ENCODE measurements at places on chromosomes 16 and 17.

DNA sequence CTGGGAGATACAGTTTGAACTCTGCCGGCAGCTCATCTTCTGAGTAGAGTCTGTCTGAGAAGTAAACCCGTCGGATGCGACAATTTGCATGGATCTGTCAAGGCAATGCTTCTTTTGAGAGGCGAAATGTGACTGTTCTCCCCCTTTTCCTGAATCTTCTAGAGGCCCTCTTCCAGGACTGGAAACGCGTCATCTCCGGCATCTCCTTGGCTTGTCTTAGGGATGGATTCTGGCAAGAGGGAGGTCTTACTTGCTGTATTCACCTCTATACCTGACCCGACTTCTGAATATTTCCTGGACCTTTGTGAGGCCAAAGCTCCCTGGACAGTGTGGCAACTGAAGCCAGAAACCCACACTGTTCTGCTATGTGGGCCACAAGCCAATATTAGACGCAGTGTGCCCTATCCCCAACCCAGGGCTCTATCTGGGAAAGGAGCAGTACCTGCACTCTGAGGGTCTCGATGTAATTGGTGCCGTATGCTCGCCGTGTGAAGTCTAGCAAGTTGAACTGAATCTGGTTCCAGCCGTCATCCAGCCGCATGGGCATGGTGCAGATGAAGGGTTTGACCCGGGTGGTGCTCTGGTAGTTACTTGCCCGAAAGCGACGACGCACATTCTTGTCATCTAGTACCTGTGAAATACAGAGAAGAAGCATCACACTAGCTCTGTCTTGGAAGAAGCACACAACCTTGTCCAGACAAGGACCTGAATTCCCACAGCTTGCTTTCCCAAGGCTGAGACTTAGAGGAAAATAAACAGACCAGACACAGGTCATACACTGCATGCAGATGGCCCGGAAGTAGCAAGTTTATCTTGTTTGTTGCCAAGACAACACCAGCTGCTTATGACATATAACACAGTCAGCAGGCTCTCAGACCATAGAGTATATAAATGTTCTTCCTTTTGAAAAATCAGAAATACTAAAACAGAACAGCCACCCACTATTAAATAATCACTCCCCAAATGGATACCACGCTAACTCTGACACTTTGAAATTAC is 14.1 kb downstream of the CFAP20 start:
- DNase-seq, result no peak

- DNase-seq, result no peak
Observed at GRCh38 chr17:56812901-56813388, 20.8 kb downstream of the C17orf67 start.

DNA sequence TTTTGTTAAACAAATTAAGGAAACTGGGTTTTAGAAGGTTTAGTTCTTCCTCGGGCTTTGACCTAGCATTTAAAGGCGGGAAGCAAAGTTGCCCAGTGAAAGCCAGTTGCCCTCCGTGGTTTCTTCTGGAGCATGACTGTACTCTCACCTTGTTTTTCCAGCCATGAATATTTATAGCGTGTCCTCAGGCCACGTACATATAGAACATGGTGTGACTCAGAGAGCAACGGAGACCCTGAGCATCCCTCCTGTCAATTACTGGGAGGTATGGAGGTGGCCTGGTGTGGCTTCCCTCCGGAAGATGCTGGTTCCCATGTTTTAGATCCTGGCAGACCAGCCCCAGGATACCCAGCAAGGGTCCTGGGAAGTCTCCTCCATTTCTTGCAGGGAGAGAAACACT is 48.4 kb downstream of the AKAP1 start:
- no peak for DNase-seq

GRCh38 chr16:62391134-62391533 is 354.9 kb upstream of the CDH8 start:
- DNase-seq, result no peak

DNA sequence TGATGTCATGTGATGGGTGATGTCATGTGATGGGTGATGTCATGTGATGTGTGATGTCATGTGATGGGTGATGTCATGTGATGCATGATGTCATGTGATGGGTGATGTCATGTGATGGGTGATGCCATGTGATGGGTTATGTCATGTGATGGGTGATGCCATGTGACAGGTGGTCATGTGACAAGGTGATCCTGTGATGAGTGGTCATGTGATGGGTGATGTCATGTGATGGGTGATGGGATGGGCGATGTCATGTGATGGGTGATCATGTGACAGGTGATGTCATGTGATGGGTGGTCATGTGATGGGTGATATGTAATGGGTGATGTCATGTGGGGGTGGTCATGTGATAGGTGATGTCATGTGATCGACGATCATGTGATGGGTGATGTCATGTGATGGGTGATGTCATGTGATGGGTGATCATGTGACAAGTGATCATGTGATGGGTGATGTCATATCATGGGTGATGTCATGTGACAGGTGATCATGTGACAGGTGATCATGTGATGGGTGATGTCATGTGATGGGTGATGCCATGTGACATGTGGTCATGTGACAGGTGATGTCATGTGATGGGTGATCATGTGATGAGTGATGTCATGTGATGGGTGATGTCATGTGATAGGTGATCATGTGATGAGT is 17.2 kb downstream of the CD300LB start:
- no peak for DNase-seq

- DNase-seq, result no peak
Observed at GRCh38 chr16:69709456-69710084, 16.8 kb downstream of the NQO1 start.

- DNase-seq, result no peak
Observed at GRCh38 chr16:8596581-8596980, 6.3 kb upstream of the TMEM114 start.

GRCh38 chr17:12348476-12348875 is 317.2 kb upstream of the MYOCD start:
- DNase-seq, result no peak

- no peak for DNase-seq
Observed at GRCh38 chr16:30619202-30619601, 9.0 kb upstream of the ZNF689 start.

DNA sequence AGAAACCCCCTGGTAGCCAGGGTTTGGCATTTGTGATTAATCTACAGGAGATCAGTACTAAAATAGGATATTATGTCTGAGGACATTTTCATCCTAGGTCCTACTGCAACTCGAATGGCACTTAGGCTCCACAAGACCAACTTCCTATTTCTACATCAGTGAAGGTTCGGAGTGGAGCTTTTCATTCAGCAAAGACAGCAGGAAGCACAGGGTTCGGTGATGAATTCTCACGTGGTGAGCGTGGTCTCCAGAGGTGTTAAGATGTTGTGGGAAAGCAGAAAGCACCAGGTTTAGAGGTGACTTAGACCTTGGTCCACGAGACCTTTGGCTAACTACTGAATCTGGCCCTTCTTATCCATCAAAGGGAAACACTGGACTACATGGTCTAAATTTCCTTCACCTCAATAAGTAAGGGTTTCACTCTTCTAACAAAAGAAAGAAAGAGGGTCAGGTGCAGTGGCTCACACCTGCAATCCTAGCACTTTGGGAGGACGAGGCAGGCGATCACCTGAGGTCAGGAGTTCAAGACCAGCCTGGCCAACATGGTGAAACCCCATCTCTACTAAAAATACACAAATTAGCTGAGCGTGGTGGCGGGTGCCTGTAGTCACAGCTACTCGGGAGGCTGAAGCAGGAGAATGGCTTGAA is 13.9 kb upstream of the HELZ start:
- no peak for DNase-seq

DNA sequence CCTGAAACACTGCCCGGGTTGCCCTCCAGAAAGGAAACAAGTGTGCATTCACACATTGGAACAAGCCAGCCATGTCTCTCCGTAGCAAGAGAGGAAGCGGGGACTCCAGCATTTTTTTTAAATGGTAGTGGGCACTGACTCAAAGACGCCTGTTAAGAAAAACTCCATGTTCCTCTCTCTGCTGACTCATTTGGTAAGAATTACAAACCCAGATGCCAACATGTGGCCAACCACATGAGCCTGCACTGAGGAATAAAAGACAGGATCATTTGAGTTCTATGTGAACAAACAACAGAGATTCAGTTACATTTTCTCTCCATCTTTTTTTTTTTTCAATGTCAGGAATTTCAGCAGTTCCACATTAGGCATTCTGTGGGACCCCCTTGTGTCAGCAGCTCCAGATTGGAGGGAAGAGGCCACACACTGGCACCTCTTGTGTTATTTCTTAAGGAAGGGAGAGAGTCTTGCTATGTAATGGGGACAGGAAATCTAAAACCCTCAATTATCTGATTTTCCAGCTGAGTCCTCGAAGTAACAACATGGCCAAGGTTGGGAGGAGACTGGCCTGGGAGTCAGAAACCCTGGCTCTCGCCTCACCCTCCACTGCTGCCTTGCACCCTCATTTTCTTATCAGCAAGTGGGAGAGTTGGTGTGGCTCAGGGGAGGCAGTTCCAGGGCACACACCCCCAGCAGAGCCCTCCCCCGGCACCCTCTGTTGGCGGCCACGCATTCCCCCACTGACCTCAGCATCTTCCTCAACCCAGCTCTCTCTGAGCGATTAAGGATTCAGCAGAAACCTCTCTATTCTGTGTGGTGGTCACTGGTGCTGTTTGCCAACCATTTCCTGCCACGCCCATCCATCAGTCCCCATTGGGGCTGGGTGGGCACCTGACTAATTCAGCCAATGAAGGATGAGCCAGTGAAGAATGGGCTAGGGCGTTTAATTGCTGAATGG is 173.0 kb downstream of the FOXL1 start:
- no peak for DNase-seq

DNA sequence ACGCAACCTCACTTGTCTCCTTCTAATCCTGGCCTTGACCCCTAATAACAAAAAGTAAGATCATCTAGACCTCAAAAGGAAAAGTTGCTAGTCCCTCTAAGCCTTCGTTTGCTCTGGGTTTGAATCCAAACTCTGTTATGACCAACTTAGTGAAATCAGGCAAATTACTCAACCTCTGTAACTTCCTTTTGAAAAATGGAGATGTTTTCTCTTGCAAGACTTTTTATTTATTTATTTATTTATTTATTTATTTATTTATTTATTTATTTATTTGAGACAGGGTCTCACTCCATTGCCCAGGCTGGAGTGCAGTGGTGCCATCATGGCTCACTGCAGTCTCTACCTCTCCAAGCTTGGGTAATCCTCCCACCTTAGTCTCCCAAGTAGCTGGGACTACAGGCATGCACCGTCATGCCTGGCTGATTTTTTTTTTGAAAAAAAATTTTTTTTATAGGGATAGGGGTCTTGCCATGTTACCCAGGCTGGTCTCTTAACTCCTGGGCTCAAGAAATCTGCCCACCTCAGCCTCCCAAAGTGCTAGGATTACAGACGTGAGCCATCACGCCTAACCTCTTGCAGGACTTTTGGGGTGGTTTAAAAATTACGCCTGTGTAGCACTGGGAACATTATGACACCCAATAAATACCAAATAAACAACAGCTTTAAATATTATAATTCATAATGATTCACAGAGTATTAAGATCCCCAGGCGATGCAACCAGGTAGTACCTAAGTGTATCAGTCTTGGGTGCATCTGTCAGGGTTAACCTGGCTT is 63.4 kb downstream of the PITPNC1 start:
- DNase-seq, result no peak

GRCh38 chr16:71669926-71670536 is 44.0 kb downstream of the MARVELD3 start:
- no peak for DNase-seq

GRCh38 chr16:84683691-84684591 is 15.9 kb upstream of the USP10 start:
- no peak for DNase-seq

GRCh38 chr17:45809499-45809898 is 25.4 kb downstream of the CRHR1 start:
- DNase-seq, result no peak

DNA sequence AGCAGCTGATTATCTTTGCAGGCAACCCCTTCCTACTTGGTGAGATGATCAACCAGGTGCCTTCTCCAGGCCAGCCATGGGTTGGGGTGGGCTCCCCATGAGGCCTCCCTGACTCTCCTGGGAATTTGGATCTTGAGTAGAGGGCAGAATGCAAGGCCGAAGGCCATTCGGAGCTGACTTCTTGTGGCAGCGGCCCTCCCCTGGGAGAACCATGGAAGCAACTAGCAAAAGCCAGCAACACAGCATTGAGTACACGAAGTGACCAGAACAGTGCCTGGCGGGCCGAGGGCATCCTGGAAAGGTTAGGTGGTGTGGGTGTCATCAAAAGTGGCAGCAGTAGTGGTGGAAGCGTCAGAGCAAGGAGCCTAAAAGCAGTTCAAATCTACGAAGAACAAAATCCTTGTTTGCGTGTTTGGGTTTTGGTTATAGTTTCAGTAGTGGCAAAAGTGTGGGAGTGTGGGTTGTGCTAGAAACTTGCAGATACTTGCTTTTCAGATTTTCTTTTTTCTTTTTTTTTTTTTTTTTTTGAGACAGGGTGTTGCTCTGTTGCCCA is 2.0 kb upstream of the ALDH3A1 start:
- no peak for DNase-seq

- DNase-seq, result no peak
Observed at GRCh38 chr17:17844500-17844899, 7.7 kb upstream of the SREBF1 start.

- DNase-seq, result no peak
Observed at GRCh38 chr16:78743556-78743955, 644.1 kb downstream of the WWOX start.

DNA sequence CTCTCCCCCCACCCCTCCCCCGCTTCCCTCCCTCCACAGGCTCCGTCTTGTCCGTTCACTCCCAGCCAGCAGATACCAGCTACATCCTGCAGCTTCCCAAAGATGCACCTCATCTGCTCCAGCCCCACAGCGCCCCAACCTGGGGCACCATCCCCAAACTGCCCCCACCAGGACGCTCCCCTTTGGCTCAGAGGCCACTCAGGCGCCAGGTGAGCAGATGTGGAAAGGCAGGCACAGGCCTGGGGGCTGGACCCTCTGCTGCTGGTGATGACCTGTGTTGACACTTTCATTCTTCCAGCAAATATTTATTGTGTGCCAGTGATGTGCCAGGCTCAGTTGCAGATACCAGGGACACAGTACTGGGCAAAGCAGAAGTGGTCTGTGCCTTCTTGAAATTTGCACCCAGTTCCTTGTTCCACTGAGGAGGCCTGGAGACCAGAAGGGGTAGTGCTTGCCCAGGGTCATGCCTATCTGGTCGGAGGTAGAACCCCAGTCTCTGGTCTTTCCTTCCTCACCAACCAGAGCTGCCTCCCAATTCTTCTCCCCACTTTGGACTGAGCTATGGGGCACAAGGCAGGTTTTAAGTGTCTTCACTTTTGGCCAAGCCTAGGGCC is 10.3 kb upstream of the ABCC3 start:
- DNase-seq, result no peak

- DNase-seq, result no peak
Observed at GRCh38 chr17:72193391-72194106, 72.7 kb downstream of the SOX9 start.

- DNase-seq, result no peak
Observed at GRCh38 chr17:1244606-1245012, 25.6 kb upstream of the BHLHA9 start.

Data from stimulated activated CD8-positive, alpha-beta memory T cell treated with anti-CD3 and anti-CD28 coated beads, Interleukin-4, amount 100 ng/mL, for 4 hours (primary cell).